ENCODE measurements at places on chromosomes 3 and 15.

DNA sequence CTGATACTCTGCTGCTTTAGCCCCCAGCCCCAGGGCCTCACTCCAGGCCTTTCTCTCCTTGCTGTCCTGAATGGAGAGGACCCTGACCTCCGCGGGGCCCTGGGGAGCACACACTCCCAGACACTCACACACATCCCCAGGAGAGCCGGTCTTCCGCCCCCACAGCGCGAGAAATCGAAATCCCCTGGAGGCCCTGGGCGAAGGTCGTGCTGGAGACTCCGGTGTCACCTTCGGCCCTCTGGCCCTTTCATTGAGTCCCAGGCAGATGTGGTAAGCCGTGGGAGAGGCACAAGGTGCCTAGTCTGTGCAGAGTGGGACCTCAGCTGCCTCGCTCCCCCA, 848 bp upstream of the GOLGA8B start:
- no peak for DNase-seq

- no peak for DNase-seq
Measured at GRCh38 chr15:64287953-64288352, 68.0 kb downstream of the CSNK1G1 start.

DNA sequence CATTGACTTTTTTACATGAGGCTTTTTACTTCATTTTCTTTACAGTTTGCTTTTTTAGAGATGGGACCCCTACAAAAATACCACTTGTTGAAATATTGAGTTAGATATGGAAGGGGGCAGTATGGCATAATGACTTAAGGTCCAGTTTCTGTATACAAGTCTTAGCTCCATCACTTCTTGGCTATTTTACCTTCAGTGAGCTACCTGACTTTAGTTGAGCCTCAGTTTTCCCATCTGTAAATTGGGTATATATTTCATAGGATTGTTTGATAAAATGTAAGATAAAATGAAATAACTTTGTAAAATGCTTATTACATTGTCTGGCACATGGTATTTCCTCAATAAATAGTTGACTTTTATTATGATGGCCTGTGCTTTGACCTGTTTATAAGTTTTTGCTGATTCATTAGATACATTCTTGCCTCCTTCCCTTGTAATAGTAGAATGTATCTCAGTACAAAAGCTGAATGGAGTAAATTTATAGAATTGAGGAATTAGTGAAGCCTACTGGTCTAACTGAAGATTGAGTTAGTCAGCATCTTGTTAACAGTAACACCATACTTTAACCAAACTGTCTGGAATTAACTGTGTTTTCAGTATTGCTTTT, 27.6 kb downstream of the TBC1D23 start:
- DNase-seq = no peak

GRCh38 chr3:47082519-47082918, 81.4 kb downstream of the SETD2 start:
- no peak for DNase-seq

GRCh38 chr3:198093112-198093679, 133.2 kb downstream of the LMLN start:
- DNase-seq = no peak
